ENCODE measurements at places on chromosomes 6 and 20.

DNA sequence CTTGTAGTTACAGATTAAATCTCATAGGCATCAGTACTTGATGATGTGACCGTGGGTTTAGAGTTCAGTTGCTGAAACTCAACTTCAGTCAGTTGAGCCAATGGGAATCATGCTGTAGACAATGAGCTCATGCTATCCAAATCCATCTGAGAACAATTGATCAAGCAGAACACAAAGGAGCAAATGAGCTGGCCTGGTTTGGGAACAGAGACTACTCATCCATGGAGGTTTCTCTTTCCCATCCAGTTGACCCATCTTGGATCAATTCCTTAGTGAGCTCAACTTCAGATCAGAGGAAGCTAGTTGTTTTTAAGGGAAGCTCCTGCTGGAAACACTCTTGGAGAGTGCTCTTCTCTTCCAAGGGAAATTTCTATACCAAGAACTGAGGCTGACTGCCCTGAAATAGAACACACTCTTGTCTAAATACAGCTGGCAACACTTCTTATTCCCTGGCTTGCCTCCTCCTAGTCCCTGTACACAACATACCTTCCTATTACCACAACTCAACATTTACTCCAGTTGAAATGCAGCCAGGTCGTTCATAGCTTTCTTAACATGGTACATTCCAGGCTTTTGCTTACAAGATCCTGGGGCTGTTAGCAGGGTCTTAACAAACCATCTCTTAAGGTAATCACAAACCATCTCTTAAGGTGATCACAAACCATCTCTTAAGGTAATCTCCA, 203.9 kb upstream of the PRDM1 start:
- DNase-seq: no peak

DNA sequence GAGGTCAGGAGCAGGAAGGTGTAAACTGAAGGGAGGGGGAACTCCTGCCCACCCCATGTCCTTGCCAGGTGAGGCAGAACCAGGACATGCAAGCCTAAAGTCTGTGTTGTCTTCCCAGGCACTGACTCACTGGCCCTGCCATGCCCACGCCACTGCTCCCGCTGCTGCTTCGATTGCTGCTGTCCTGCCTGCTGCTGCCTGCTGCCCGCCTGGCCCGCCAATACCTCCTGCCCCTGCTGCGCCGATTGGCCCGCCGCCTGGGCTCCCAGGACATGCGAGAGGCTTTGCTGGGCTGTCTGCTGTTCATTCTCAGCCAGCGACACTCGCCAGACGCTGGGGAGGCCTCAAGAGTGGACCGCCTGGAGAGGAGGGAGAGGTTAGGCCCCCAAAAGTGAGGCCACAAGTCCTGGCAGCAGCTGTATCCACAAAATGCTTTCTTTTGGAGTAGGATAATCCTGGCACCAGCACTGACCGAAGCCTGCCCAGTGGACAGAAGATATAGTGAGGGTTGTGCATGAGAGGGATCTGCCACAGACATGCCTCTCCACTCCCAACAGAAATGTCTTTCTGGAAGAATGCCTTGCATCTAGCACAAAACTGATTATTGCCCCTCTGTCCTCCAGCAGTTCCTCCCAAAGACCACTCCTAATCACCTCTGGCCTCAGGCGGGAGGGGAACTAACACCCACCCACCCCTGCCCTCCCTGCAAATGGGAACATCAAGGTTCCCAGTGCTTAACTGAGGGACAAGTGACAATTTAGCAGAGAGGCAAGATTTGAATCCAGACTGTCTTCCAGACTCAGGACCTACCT, 812 bp downstream of the MYMX start:
- DNase-seq: no peak

GRCh38 chr20:2742934-2743559, 50.5 kb downstream of the EBF4 start:
- DNase-seq: peak; percentile 59

GRCh38 chr20:45523821-45524220, 8.4 kb upstream of the SPINT3 start:
- DNase-seq: no peak

DNA sequence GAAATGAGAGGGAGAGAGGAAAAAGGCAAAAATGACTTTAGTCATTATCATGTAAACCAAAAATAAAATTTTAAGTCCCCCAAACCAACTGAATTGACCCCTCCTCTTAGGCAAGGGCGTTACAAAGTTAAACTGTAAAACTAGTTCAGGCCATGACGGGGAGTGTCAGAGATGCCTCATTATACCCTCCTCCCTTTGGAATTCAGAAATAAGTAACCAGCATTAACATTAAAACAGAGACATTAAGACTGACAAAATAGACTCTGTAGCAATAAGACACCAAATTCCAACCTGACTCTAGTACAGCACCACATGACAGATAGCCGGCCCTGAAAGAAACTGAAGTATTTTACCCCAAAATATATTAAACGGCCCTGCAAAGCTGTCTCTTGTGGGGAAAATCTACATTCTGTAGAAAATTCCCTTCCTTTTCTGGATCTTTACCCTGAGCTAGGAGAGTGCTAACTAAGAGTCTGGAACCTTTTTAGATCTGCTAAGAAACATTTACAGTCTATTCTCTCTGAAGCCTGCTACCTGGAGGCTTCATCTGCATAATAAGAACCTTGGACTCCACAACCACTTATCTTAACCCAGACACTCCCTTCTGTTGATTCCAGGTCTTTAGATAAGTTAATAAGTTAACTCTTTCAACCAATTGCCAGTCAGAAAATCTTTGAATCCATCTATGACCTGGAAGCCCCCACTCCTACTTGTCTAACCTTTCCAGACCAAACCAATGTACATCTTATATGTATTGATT, 150.7 kb downstream of the PKHD1 start:
- DNase-seq: no peak

DNA sequence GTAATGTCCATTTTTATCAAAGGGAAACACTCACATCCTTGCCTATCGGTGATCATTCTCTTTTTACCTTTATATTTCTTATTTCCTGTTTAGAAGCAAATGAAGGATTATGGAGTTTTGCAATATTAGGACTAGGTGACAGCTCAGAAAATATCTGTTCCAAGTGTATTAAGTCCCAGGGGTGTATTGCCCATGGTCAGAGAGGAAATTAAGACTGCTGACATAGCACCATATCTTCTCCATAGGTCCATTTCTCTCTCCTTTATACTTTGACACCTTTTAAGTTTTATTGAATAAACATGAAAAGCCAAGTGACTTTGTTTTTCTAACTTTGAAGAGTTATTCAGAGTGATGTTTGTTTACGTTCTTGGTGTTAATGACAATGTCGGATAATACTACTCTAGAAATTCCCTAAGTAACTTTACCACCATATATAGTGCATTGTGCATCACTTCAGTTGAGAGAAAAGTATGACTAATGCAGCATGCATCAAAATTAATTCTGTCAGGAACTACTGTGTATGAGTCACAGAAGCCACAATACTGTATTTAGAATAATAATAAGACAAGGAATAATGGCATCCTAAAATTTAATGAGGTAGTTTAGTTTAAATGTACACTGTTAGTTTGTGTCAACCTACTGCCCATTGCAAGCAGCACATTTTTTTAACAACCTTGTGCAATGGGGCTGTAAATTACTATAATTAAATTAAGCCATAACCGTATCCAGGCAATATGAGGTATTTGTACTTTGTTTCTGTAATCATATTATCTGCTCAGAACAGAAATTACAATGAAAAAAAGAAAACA, 474.4 kb upstream of the RNF217 start:
- DNase-seq: no peak

- no peak for DNase-seq
Measured at GRCh38 chr6:38057994-38058393, 238.5 kb downstream of the ZFAND3 start.

- DNase-seq: no peak
Measured at GRCh38 chr20:10531848-10532247, 96.7 kb downstream of the SLX4IP start.

GRCh38 chr6:129287231-129288177, 404.6 kb downstream of the LAMA2 start:
- DNase-seq: no peak

DNA sequence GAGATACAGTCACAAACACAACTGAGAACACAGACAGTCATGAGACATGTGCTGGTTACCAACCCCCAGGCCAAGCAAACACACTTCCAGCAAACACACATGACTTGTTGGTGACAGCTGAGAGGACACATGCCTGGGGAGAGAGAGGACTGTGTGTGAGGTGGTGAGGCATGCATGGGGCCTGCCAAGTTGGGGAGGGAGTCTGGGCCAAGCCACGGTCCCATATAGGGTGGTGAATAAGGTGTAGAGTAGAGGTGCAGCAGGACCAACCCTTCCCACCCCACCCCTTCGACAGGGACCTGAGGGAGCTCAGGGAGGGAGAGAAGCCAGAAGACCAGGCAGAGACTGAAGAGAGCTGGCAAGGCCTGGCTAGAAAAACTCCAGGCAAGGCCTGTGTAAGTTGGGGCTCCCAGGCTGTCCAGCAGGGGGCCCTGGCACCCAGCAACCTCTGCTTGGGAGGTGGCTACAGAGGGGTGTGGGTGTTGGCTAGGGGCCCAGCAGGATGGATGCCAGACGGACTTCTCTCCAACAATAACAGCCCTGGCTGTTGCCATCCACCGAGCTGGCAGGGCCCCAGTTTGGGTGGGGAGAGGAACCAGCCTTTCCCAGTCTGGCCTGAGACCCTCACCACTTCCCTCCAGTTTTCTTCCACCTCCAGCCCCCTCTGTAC, 2.0 kb upstream of the SLC29A1 start:
- DNase-seq: peak; percentile 64

- no peak for DNase-seq
Measured at GRCh38 chr20:24981790-24982189, 10.8 kb downstream of the APMAP start.

DNA sequence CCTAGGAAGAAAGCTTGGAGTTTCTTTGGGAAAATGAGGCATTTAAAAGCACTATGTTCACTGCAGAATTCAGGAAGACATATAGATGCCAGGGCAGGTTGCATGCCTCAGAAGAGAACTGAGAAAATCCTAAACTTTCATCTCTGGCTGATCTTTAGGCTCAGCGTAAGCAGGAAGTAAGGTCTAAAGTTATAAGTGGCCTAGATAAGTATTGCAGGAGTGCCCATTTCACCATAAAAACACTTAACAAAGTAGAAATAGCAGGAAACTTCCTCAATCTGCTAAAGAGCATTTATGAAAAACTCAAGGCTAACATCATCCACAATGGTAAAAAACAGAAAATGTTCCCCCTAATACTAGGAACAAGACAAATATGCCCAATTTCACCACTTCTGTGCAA, 320.3 kb downstream of the BMP2 start:
- no peak for DNase-seq

DNA sequence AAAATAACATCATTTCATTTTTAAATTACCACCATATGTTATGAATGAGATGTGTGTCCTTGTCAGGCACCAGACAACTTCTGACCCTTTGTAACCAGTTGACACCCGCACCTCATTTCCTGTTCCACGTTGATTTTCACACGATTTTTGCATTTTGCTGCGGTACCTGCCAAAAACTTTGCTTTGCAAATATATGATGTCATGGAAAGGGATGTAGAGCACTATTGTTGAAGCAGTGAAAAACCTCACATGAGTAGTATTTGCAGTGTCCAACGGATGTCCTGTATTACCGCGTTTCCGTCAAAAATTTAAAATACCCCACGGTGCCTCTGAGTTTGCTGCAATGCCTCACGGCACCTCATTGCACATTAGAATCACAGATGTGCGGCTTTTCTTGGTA, 115.6 kb downstream of the MTHFD1L start:
- no peak for DNase-seq

DNA sequence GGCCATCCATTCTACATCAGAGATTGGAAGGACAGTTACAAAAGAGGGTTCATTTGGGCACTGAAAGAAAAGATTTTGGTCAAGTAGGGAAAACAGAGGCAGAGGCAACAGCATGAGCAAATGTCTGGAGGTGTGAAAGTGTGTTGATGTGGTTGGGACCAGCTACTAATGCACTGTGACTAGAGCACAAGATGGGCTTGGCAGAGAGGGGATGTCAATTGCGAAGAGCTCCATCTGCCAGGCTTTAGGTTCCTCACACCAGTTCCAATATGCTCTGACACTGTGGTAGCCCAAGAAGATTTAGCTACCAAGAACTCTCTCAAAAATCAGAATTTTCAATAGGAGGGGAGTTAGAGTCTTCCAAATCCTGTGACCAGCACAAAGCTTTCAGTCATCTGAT, 42.1 kb downstream of the TRAF3IP2 start:
- no peak for DNase-seq

DNA sequence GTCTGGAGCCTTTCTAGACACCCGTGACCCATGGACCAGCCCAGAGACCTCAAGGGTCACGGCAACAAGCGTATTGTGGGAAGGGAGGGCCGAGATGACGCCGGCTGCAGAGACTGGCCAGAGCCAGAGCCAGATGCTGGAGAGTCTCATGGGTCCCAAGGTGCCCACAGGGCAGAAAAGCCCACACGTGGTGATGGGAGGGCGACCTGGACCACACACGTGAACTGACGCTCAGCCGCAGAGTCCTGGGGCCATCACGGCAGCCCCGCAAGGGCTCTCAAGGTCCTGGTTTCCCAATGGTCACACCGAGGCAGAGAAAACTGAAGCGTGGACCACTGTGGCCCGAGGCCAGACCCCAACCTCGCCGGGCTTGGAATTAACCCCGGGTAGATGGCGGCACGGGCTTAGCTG, 92.6 kb downstream of the YTHDF1 start:
- no peak for DNase-seq

DNA sequence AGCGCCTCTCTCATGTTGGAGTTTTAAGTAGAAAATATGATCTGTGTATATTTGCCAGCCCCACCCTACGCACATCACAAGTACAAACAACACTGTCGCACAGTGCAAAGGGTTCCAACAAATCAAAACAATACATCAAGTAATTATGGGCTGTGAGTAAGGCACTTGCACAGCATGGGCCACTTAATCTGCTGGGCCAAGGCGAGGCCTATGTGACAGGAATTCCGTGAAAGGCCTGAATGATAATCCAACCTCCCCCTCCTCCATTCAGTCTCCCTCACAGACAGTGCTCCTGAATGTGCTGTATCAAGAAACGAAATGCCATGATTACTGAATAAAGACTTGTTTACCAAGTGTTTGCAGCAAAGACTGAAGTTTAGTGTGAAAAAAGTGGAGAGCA, 130.1 kb upstream of the SLC2A12 start:
- DNase-seq: no peak

GRCh38 chr20:38165089-38165965, at the start of gene TGM2:
Gene TGM2, minus strand, starts transcription at chr20:38165270. Its CDS starts 72 bp downstream, at chr20:38165198.
- DNase-seq: no peak

- no peak for DNase-seq
Measured at GRCh38 chr20:9122571-9122970, 53.7 kb downstream of the PLCB4 start.

GRCh38 chr20:34566978-34567891, 8.7 kb downstream of the MAP1LC3A start:
- no peak for DNase-seq

GRCh38 chr6:44062771-44063560, 64.3 kb downstream of the MRPL14 start:
- no peak for DNase-seq
